ENCODE measurements at places on chromosomes 5 and 9.

DNA sequence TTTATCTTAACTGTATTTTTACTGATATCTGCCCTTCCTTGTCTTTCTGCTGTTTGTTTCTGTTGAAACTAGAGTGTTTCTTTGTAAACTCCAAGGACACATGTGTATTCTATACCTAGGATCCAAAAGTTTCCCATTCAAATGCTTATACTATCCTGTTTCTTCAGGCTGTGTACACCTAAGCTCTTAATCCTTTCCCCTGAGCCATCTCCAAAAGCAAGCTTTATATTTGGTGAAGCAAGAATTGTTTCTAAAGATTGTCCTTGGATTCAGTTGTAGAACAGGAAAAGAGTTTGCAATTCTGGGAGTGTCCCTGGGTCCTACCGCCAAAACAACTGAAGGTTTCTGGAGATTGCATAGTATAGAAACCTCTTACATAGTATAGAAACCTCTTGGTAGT lies 65.9 kb downstream of the CWC27 start:
- no peak for DNase-seq

- no peak for DNase-seq
Measured at GRCh38 chr9:72721067-72721466, 199.7 kb downstream of the TMC1 start.

- DNase-seq = no peak
Measured at GRCh38 chr9:87238545-87238944, 259.1 kb upstream of the DAPK1 start.

DNA sequence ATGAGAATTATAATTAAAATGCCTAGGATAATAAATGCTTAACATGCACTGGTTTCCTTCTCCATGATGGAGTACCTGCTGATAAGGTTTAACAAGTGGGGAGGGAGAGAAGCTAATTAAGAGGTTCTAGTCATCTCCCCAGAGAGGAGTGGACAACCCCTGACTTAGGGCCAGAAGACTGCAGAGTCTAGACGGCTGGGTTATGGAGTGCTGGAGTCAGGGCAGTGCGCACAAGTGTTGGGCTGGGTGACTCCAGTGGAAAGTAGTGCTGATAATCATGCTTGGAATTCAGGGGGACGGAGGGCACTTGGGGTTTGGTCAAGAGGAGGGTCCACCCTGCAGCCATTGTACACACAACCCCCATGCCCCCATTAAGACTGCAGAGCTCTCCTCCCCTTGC lies 32.8 kb upstream of the TGFBI start:
- DNase-seq = no peak

- no peak for DNase-seq
Measured at GRCh38 chr5:32612134-32612888, 27.0 kb downstream of the SUB1 start.

- no peak for DNase-seq
Measured at GRCh38 chr9:82549174-82549821, 513.6 kb downstream of the RASEF start.

- no peak for DNase-seq
Measured at GRCh38 chr5:36323926-36324781, 22.5 kb upstream of the RANBP3L start.

DNA sequence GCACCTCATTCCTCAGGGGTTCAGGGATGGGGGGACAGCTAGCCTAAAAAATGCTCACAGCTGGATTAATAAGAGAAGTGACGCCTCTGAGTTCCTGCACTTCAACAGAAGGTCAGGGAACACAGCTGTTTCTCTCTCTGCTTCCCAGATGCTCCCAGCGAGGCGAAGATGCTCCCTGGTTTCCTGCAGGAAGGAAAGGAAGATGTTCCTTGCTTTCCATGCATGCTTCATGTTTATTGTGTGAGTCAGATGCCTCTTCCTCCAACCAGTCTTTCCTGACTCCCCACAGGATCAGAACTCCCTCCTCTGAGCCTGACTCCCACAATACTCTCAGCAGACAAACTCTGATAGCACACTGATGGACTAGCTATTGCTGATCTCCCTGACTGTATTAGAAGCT lies 71.9 kb downstream of the MFAP3 start:
- DNase-seq = no peak

DNA sequence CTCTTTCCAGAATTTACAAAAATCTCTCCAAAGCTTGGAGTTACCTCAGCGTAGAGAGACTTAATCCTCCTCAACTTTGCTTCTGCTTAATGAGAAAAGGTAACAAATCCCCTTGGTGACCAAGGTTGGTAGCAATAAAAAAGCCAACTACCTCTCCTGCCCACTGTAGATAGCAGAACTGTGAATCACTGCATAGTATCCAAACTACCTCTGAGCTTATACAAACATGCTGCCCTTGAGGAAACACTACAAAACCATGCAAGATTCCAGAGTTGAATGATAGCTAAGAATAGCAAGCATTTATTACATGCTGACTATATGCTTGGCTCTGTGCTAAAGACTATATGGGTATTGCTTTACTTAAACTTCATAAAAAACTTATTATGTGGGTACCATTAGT lies 2.8 kb upstream of the ADAMTS12 start:
- no peak for DNase-seq

GRCh38 chr5:3428334-3428733 lies 167.3 kb upstream of the IRX1 start:
- no peak for DNase-seq

DNA sequence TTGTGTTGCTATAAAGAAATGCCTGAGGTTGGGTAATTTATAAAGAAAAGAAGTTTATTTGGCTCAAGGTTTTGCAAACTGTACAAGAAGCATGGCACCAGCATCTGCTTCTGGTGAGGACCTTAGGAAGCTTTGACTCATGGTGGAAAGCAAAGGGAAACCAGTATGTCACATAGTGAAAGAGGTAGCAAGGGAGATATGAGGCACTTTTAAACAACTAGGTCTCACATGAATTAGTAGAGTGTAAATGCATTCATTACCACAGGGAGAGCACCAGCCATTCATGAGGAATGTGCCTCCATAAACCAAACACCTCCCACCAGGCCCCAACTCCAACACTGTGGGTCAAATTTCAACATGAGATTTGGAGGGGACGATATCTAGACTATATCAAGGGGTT lies 40.8 kb downstream of the OR2Y1 start:
- DNase-seq = no peak

DNA sequence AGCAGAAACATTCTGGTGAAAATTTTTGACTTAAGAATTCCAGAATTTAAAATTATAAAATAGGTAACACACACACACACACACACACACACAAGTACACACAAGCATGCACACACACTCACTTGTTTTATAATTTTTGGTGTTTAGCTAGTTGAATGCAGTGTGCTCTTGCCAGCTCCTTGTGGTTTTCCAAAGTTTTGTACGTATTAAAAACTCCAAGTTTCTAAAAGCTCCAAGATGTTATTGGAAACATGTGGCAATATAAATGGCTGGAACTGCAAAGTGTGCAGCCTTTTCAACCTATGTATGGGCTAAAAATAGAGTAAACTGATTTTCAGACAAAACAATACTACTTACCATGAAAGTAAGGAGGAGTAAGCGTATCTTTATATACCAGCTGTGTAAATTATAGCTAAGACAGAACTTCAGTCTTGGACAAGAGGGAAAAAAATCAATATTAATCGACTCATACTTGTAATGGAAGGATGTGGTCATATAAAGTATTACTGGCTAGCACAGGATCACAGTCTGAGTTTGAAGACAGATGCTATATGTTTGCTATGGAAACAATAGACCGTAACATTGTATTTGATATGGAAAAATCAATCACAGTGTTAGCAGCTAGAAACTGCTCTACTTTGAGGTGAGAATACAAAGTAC lies 727.1 kb upstream of the GRAMD2B start:
- no peak for DNase-seq

- DNase-seq = no peak
Measured at GRCh38 chr5:74281166-74281565, 359.4 kb downstream of the ENC1 start.
